ENCODE measurements at places on chromosomes 2 and 18.

DNA sequence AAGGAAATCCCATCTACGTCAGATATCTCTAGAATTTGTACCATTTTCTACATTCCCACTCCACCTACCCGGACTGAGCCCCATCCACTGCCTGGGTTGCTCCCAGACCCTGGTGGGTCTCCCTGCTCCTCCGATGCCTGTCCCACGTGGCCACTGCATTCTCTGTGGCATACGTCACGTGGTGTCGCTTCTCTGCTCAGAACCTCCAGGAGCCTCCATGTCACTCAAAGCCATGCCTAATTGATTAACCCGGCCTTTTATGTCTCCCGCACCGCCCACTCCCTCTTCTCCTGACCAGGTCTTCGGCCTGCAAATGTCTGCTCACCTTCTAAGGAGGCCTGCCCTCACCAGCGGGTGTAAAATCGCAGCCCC, 176.6 kb downstream of the HDAC4 start:
- DNase-seq = no peak

GRCh38 chr2:10231551-10232085, 71.1 kb upstream of the HPCAL1 start:
- DNase-seq = no peak

DNA sequence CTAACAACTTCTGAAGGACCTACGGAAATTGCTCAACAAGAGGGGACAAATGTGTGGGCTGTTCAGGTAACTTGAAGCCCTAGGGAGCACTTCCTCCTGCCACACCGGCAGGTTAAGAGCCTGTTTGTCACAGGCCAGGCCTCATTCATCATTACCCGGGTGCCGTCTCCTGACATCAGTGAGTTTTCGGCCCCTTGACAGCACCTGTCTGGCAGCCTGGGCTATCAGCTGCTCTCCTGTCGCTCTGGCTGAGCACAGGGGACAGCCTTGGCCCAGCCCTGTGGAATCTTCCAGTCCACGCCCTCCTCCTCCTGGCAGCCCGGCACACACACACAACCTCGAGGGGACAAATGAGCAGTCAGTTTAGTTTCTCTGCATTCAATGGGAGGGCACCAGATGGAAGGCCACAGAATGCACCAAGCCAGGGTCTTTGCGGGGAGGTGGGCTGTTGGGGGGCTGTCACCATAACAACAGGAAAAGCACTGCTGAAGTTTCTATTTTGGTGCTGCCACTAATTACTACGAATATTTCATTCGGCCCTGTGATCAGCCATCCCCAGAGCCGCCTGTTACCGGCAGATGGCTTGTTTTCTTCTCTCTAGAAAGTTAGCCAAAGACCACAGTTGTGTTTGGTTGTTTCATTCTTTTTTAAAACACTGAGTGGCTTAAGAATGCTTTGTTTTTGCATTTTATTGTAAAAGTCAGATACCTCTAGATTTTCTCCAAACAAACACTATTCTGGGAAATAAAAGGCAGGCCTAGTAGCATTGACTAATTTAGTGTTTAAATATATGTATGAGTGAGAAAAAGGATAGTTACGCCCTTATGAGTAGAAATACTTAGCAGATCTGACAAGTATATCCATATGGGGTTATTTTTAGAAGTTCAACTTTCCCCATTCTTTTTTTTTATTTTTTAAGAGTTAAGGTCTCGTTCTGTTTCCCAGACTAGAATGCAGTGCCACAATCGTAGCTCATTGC, 189.9 kb upstream of the NDUFV2 start:
- no peak for DNase-seq

GRCh38 chr18:77108001-77108692, 24.4 kb downstream of the MBP start:
- no peak for DNase-seq

GRCh38 chr2:213751446-213751845, 467.2 kb downstream of the SPAG16 start:
- DNase-seq = no peak

GRCh38 chr2:62495761-62496160, 10.2 kb downstream of the TMEM17 start:
- no peak for DNase-seq

- no peak for DNase-seq
Measured at GRCh38 chr18:47981830-47982229, 51.4 kb upstream of the SMAD2 start.

- DNase-seq = no peak
Measured at GRCh38 chr2:100793982-100794381, 26.0 kb upstream of the NPAS2 start.

DNA sequence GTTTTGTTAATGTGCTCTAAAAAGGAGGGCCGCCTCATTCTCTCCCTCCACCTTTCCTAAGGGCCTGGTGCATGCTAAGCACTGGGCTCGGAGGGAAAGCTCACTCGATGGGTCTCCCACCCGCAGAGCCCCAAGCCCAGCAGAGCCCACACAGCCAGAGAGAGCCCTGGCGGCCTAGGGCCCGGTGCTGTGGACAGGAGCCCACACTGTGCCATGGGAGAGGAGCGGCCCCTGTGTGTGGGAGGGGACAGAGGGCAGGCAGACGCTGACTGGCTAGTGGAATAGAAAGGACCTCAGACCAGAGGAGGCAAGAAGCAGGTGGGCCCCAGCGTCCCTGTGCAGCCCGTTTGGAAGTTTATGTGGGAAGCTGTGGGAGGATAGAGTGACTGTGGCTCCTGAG, 49.4 kb upstream of the KCNF1 start:
- DNase-seq = no peak

DNA sequence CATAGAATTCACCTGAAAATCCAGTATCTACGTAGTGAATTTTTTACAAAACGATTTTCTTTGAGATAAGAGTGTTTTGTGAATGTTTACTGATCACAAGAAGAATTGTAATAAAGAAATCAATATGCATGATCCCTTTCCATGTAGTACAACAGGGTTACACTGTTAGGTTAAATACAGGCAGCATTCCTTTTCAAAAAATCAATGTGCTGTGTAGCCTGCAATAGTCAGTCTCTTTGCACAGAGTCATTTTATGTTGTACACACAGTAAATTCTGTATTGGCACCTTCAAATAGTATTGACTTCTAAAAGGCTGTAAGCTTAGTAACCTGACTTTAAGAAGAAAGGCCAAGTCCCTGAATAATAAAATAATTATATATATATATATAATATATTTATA, 63.3 kb downstream of the ZNF407 start:
- DNase-seq = no peak

DNA sequence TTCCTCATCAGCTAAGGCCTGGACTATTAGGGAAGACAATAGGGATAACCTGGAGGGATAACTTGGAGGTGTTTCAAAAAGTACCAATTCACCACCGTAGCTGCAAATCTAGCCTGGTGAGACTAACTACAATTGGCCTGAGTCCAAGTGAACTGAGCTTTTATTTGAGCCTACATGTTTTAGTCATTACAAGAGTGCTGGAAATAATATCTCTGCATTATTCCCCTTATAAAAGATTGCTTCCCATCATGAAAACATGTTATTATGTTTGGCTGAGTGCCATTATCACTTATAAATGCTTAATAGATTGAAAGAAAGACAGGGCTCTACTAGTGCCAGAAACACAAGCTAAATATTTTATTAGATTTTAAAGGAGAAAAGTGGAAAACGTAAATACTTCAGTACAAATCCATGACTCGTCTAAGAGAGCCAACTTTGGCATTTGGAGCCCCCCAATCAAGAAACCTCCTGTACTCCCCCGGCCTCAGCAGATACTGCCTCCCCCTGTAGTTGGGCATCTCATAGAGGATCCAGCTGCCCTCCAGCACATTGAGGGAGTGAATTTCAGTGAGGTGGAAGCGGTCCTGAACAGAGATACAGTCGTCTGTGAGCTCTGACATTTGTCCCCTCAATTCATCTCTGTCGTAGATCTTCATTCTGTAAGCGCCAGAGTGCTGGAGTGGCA, 3.6 kb downstream of the CRYGB start:
- DNase-seq = no peak

DNA sequence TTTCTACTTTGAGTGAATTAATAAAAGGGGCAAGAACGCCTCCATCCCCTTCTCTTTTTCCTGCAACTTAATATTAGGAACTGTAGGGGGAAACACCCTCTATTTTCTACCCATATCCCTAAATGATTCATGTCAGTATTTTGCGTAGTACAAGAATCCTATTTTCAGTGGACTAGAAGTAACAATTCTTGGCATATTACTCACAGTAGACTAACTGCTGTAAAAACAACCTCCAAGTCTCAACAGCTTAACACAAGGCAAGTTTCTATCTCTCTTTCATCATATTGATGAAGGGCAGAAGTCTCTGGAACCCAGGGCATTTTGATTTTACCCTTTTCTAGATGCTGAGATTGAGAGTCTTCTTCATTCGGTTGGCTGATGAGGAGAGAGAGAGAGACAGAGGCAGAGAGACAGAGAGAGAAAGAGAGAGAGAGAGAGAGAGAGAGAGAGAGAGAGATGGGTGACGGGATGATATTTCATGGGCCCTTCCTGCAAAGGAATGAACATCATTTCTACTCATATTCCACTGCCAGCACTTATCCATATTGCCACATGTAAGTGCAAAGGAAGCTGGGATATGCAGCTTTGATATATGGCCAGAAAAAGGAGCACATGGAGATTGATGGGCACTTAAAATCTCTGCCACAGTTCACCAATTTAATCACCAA, 481.6 kb downstream of the LPIN1 start:
- DNase-seq = no peak

DNA sequence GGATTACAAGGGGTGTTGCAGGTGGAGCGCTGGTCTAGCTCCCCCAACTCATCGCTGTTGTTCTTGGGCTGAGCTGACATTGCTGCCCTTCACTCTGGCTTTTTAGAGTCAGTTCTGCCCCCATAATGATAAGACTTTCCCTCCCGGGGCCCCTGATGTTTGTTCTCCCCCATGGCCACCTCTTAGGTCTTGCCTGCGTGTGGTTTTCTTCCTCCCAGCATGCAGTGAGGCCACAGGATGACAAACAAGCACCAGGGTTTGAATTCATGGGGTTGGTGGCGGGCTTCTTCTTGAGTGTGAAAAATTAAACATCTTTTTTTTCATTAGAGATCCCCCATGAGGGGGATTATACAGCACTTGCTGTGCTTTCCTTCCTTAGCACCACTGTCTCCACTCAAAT, 74.1 kb downstream of the CTAGE1 start:
- no peak for DNase-seq

DNA sequence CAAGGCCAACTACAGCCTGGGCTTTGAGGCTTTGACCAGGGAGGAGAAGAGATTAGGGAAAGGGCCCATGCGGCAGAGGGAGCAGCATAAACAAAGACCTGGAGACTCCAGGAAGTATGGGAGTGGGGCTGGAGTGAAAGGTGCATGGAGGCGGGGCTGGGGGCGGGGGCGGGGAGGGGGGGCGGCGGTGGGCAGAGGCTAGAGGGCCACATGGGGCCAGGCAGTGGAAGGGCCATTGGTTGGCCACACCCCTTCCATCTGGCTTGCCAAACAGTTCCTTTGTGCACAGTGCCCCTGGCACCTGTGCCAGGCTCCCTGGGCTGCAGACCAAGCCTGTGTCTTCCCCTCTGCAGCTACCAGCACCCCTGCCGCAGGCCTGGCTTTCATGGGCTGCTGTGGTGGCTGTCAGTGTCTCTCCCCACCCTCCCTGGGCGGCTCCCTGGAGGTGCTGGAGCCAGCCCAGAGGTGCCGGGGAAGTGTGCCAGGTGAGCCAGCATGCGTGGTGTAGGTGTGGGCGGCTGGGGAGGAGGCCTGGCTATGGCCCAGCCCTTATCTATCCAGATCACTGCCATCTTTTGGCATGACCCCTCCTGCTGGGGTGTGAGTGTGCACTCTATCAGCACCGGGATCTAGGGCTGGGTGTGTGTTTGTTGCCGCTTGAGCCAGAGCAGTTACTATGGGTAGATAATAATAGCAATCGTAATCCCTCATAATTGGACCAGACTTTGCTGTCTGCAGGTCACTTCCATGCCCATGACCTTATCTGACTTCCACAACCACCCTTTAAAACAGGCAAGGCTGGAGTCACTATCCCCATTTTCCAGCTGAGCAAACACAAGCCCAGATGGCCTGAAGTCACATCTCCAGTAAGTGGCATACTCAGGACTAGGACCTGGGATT, 30.5 kb downstream of the DNMT3A start:
- DNase-seq = no peak

DNA sequence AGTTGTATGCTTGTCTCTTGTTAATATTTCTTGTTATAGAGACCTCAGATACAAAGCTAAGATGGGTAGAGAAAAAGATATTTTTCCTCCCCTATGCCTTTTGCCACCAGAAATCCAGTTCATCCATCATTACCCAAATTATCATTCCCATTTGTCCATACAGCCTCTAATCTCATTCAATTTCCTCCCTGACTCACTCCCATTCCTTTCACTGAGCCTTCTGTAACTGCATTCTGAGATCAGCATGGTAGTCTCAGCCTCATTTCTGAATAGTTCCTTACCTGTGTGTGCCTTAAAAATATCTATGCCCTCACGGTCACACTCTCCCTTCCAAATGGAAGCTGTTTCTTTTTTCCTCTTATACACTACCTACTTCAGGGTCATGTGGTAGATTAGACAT, 15.7 kb upstream of the PIK3C3 start:
- DNase-seq = no peak

DNA sequence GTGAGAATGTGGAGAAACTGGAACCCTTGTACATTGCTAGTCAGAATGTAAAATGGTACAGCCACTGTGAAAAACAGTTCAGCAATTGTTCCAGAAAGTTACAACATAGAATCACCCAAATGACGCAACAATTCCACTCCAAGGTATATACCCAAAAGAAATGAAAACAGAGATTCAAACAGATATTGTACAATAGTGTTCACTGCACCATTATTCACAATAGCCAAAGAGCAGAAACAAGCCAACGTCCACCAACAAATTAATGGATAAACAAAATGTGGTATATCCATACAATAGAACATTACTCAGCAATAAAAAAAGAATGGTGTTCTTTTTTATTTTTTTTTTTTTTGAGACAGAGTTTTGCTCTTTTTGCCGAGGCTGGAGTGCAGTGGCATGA, 10.9 kb downstream of the CLASP1 start:
- DNase-seq = no peak

DNA sequence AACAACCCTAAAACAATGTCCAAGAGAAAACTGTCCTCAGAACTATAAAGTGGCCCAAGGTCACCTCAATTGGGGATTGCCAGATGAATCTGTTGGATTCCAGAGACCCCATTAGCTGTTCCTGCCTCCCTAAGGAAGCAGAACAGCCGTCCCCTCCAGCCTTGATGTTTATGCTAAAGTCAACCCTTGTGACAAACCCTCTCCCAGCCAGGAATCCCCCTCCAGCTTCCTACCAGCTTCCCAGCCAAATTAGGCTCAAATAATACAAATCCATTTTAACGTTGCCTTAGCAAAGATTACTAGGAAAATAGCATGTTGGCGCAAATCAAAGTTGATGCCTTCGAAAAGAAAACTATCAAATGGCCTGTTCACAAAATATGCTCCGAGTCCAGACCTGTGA, 105.7 kb upstream of the DAPL1 start:
- DNase-seq = no peak

GRCh38 chr2:132252191-132252893, 90.6 kb upstream of the ANKRD30BL start:
- no peak for DNase-seq

- no peak for DNase-seq
Measured at GRCh38 chr2:55418512-55419232, 984 bp downstream of the CCDC88A start.

- DNase-seq = no peak
Measured at GRCh38 chr2:16135913-16136310, 195.6 kb downstream of the MYCN start.

Measured in iPS DF 19.7 (cell line).